Activated CD4-positive, alpha-beta T cell treated with anti-CD3 and anti-CD28 coated beads, Interleukin-2, Interleukin-6, amounts not matched to agents 100 ng/mL and 50 ng/mL, durations not matched to agents 16 hours and 8 hours (primary cell): ENCODE measurements at places on chromosomes 7 and 10.

- no peak for DNase-seq
Observed at GRCh38 chr10:12960334-12960898, 41.1 kb downstream of the CCDC3 start.

DNA sequence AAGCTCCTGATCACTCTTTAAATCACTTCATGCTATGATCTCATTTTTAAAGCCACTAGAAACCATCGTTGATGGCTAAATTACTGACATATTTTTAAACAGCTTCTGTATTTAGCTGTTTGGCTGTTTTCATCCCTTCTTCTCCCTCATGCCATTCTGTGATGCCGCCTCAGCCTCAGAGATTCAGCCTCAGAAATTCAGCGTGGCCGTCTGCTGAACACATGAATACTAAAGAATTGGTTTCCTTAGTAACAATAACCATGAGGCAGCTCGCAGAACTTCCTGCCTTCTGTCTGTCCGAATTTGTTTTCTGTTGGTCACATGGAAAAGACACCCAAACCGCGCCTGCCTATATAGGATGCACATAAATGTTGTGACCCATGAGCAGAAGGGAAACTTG lies 31.0 kb upstream of the FZD1 start:
- DNase-seq = no peak

- no peak for DNase-seq
Observed at GRCh38 chr7:8938044-8938805, 504.8 kb downstream of the NXPH1 start.

GRCh38 chr10:49643241-49644034 lies 29.6 kb downstream of the CHAT start:
- no peak for DNase-seq

GRCh38 chr7:37683246-37684120 lies at the start of gene GPR141:
GPR141 (plus strand) TSS chr7:37683766; CDS start chr7:37740394, 56,628 bp downstream.
- no peak for DNase-seq

DNA sequence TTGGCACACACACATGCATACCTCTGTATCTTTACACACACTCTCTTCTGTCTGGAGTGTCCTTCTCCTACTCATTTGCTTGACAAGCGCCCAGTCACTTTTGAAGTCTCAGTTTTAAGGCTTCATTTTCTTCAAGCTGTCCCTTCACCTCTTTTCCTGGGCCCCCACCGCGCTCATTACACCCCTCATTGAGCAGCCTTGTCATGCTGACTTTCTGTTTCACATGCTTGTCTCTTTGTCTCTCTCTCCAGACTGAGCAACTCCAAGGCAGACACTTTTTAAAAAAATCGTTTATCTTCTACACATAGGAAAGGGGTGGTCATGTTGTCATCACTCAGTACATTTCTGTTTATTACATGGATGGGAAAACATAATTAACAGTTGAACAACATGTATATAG lies 225.2 kb upstream of the FZD1 start:
- no peak for DNase-seq

DNA sequence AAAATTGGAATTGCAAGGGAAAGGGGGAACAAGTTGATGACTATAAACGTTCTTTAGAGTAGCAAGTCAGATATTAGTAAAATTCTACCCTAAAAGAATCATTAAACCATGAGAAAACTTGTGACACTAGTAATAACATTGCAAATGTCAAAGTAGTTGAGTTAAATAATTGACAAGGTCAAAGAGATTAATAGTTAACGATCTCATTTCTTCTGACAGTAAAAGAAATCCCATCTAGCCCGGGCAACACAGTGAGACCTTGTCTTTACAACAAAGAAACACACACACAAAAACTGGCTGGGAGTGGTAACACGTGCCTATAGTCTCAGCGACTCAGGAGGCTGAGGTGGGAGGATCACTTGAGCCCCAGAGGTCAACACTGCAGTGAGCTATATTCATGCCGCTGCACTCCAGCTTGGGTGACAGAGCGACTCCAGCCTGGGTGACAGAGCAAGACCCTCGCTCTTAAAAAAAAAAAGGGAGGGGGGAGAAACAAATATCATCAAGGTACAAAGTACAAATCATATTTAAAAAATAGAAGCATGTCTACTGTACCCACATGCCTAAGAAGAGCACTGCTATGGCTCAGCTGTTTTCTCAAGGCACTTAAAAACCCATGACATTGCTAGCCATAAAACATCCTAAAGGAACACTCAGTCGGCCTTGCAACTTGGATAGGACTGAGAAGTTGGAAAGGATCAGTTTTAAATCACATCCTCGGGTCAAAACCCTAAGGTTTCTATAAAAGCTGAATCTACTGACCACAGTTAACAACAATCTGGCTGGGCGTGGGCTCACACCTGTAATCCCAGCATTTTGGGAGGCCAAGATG lies 401.1 kb downstream of the PARD3 start:
- no peak for DNase-seq

DNA sequence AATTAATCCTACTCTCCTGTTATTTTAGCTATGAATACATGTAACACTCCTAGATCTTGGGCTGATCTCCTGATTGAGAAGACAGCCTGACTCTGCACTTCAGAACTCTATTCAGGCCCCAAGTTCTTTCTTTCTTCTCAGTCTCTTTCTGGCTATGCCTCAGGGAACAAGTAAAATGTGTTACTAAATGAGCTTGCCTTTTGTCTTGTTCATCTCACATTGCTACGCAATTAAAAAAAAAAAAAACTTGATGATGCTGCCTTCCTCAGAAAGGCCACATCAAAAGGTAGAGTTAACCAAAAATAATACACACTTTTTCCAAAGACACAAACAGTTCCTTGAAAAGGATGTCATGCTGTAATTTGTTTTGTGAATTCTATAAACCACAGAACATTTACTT lies 258.1 kb downstream of the TWIST1 start:
- peak; percentile 1 for DNase-seq

- DNase-seq = peak; percentile 53
Observed at GRCh38 chr10:128095753-128096469, 30.3 kb downstream of the MKI67 start.

DNA sequence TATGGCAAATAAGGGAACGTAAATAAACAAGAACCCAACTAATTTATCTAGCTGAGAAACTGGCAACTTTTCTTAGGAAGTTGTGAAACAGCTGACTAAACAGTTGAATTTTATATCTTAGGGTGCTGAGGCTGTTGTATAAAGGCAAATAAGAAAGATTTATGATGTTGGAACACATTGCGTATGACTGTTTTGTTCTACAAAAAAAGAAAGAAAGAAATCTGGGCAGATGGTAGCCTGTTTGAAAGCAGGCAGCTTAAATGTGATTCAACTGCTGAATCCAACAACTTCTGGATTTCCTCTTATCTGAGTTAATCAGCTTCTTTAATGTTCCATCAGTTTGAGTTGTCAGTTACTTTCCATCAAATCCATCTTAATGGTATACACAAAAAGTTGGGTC lies 214.5 kb downstream of the SNX13 start:
- no peak for DNase-seq

GRCh38 chr10:121772884-121773283 lies 154.9 kb downstream of the ATE1 start:
- no peak for DNase-seq

- no peak for DNase-seq
Observed at GRCh38 chr10:7795605-7796004, 7.6 kb downstream of the ATP5F1C start.

- DNase-seq = peak; percentile 28
Observed at GRCh38 chr7:95470452-95470851, 15.3 kb upstream of the ASB4 start.

DNA sequence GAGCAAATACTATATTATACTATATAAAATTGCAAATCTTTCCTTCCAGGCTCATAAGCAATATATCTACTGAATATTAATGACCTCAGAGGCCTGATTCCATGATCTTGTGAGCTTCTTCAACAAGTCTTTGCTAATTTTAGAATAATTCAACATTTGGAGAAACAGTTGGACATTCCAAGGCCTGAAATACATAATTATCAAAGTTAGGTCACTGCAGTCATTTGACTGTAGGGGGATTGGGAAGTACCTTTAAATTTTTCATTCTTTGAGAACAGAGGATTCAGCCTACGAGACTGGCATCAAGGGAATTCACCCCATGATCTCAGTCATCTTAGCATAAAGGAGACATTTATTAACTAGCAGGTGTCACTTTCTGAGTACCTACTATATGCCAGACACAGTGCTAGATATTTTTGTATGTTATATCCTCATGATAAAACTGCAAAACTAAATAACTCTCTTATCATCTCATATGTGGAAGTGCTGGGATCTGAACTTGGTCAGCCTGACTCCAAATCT lies 85.4 kb downstream of the DOCK4 start:
- no peak for DNase-seq

- DNase-seq = peak; percentile 75
Observed at GRCh38 chr7:37336259-37336658, 112.4 kb downstream of the ELMO1 start.

- no peak for DNase-seq
Observed at GRCh38 chr10:44988957-44989585, 10.5 kb upstream of the DEPP1 start.

GRCh38 chr10:218798-219197 lies 83.5 kb downstream of the ZMYND11 start:
- no peak for DNase-seq

DNA sequence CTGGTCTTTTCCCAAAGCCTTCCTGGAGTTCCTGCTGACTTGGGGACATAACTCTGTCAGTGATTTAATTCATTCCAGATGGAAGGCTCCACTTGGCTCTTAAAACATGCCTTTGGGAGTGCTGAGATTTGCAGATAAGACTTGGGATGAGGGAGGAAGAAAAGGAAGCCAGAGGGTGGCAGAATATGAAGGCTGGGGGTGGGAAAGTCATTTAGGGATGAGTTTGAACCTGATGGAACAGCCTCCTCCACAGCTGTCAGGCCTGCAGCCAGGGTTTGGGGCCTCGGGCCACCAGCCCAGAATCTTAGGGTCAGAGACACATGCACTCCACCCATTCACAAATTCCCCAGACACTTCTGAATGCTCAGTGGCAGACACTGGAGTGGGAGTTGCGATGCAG lies 28.4 kb upstream of the EIF5AL1 start:
- no peak for DNase-seq

- no peak for DNase-seq
Observed at GRCh38 chr10:14408139-14408538, 77.4 kb upstream of the FRMD4A start.

DNA sequence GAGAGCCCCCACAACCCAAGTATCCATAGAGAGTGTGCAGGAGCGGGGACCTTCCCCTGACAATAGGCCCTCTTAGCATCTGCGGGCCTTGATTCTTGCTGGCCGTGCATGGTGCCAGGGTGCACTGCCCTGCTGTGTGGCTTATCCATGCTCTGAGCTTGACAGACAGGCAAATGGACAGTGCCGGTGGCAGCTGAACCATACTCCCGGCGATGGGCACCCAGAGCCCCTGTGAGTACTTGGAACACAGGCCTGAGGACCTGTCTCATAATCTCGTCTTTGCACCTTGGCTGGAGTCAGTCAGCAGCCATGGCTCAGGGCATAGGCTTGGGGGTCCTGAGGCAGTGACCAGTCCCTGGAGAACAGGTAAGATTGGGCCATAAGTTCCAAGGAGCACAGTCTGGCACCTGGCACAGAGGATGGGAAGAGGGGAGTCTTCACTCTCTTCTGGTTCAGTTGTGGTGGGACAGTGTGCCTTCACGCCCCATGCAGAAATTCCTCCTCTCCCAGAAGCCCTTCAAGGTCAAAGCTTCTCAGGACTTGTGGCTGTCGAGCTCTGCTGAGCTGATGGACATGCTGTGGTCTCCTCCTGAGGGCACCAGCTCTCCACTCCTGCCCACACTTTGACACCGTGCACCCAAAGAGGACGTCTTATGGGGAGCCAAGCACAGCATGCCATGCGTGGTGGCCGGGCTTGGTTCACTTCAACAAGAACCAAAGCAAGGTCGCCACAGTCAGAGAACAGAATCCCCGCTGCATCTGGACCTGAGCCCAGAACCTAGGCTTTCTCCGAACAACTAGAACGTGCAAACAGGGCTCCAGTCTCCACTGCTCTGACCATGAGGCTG lies 59.4 kb upstream of the CAMK2B start:
- no peak for DNase-seq

DNA sequence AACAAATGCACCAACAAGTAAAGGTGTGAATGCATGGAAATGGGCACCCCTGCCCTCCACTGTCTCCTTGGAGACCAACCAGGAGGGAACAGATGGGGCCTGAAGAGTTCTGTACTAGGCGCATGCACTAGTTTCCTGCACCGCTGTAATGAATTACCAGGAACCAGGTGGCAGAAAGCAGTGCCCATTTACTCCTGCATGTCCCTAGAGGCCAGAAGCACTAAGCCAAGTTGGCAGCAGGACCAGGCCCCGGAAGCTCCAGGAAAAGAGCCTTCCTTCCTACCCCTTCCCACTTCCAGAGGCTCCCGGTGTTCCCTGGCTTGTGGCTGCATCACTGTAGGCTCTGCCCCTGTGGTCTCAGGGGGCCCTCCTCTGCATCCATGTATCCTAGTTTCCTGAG lies 237.5 kb upstream of the PPP2R2D start:
- no peak for DNase-seq

GRCh38 chr7:76358481-76359110 lies at the start of gene YWHAG:
YWHAG (minus strand) TSS chr7:76358991; CDS start chr7:76358808, 183 bp downstream.
- peak; percentile 92 for DNase-seq

GRCh38 chr7:135877805-135878204 lies 99.4 kb downstream of the MTPN start:
- no peak for DNase-seq

GRCh38 chr7:32357535-32358277 lies 132.5 kb downstream of the LSM5 start:
- DNase-seq = no peak

GRCh38 chr7:106723398-106723797 lies 62.4 kb upstream of the CCDC71L start:
- no peak for DNase-seq

GRCh38 chr10:26776258-26776657 lies 78.8 kb downstream of the PDSS1 start:
- DNase-seq = no peak

DNA sequence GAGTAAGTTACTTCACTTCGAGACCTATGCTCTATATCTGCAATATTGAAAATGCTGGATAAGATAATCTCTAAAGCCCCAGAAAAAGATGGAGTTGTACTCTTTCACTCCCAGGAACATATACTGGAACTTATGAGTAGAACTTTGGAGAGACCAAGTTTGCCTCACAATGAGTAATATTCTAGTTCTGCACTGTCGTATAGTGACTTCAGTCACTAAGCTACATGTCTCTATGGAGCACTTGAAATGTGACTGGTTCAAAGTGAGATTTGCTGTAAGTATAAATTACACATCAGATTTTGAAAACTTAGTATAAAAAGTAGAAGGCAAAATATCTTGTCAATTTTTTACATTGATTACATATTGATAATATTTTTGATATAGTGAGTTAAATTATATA lies 116.4 kb downstream of the PTEN start:
- DNase-seq = no peak

DNA sequence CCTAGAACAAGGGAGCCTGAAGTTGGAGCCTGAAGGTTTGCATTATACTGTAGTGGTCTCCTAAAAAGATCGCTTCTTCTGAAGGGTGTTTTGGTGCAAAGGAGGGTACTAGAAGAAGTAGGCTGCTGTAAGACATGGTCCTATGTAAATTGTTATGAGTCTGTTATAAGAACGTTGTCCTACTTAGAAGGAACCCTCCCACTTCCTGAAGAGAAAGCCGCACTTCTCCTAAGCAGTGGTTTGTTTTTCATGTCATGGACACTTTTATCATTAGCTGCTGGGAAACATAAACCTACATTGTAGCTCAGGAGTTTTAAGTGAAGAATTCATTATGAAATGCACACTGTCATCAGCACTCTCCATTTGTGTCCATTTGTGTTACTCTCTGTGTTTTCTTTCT lies 129.1 kb upstream of the ITGB1 start:
- no peak for DNase-seq
